Aorta (tissue), 5 donors: ENCODE measurements at places on chromosomes 1 and 21. TPM values are rescaled to one million over a fixed set of nuclear protein-coding genes. Genes with fewer than 3 reads are reported as not detected.

EPHX1 gene
- 57.6 TPM for total RNA-seq

NDC1 gene
- total RNA-seq, result 6.8 TPM

DNA sequence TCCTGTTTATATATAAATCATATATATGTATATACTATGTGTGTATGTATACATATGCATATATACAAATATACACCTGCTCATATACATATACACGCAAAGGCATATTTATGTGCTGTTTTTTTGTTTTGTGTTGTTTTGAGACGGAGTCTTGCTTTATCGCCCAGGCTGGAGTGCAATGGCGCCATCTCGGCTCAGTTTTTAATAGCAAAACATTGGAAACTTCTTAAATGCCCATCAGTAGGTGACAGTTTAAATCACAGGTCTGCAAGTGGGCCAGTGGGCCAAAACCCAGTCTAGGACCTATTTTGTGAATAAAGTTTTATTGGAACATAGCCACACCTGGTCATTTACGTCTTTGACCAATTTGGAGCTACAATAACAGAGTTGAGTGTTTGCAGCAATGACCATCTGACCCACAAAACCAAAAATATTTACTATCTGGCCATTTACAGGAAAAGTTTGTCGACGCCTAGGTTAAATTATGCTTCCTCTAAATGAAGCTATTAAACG is 132.3 kb downstream of the TOMM20 start:
- no peak for DNase-seq

OVAAL gene
- total RNA-seq, result not detected

- no peak for DNase-seq
These were observed 24.8 kb upstream of the GFI1 start for GRCh38 chr1:92511541-92511940.

DNA sequence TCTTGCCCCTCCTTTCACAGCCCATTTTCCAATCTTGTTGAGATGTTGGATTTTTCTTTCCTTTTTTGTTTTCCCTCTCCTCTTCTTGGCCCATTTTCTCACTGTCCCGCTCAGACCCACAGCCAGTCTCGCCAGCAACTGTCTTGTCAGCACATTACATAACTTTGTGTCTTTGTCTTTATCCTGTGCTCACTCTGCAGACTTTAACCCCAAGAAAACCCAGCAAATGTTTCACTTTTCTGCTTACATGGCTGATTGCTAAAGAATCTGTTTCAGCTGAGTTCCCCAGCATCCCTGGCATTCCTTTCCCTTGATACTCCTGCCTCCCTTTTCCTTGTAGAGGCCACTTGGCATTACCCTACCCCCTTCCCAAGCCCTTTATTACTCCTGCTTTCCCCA is 74.6 kb downstream of the ZNF648 start:
- no peak for DNase-seq

HPDL gene
- total RNA-seq, result not detected

GRCh38 chr1:25677193-25677773 is 60.7 kb downstream of the MAN1C1 start:
- DNase-seq, result no peak

DNA sequence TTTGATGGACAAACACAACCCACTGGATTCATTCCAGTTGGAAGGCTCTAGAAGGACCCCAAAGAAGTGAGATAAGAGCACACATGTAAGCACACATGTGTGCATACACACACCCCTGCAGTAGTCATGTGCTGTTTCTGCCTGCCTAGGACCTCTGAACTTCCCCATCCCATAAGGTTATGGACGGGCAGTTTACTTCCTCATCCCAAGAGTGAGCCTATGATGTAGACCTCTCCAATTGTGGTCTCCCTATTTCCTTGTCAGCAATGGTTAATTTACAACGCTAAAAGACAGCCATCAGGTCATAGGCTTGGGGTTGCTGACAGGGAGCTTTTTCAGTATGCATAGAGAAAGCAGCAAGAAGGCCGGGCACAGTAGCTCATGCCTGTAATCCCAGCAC is 15.4 kb upstream of the ADAR start:
- DNase-seq, result no peak

- no peak for DNase-seq
These were observed 187.6 kb upstream of the FAM78B start for GRCh38 chr1:166354406-166354805.

- no peak for DNase-seq
These were observed 106.7 kb upstream of the C21orf91 start for GRCh38 chr21:17925899-17926298.

GRCh38 chr1:115530407-115530806 is 111.4 kb upstream of the VANGL1 start:
- DNase-seq, result no peak

DNA sequence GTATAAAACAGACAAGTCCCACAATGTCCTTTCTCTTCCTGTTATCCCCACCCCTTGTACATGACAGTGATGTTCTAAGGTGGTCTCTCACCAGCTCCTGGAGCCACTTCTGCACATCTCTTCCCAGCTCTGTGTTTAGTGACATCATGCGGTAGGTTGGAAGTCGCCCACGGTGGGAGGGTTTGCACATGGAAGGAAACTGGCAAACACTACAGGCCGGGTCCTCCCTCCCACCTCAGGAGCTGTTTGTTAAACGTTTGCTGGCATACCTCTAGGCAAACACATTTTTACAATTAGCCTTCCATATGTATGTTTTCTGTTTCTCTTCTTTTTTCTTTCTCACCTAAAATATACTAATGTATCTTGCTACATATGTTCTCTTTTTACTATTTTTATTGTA is 107.4 kb downstream of the PCBP3 start:
- DNase-seq, result no peak

NMNAT2 gene
- 1.3 TPM for total RNA-seq

DNA sequence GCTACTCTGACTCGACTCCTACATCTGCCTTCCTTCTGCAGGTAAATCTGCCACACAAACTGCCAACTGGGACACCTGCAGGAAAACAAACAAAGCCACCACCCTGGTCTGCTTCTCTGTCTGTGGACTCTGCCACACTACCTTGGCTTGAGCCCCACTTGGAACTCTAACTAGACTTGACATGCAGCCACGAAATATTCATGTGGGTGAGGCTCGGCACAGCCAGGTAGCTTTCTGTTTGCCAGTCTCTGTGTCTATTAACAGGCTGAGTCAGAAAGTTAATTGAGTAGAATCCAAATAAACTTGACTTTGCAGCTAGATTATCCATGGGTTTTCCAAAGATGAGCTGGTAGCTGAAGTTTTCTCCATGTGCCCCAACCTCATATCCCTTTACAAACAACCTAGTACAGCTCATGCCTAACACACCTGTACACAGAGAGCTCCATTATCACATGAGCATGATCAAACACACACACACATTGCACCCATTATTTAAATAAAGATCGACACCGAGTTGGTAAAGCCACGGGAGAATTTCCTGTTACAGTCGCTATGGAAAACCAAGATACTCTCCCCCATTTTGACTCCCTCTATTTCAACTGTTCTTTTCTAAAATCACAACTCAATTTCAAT is 808 bp downstream of the C1orf116 start:
- DNase-seq, result no peak

ASTN1 gene
- 0.06 TPM for total RNA-seq

GRCh38 chr1:157403203-157403602 is 149.1 kb downstream of the FCRL5 start:
- no peak for DNase-seq

PCAT6 gene
- 1.7 TPM for total RNA-seq

OR2G6 gene
- total RNA-seq, result not detected

PDZK1 gene
- 1.2 TPM for total RNA-seq

GRCh38 chr1:171595324-171595723 is 26.7 kb upstream of the MYOCOS start:
- no peak for DNase-seq

DNA sequence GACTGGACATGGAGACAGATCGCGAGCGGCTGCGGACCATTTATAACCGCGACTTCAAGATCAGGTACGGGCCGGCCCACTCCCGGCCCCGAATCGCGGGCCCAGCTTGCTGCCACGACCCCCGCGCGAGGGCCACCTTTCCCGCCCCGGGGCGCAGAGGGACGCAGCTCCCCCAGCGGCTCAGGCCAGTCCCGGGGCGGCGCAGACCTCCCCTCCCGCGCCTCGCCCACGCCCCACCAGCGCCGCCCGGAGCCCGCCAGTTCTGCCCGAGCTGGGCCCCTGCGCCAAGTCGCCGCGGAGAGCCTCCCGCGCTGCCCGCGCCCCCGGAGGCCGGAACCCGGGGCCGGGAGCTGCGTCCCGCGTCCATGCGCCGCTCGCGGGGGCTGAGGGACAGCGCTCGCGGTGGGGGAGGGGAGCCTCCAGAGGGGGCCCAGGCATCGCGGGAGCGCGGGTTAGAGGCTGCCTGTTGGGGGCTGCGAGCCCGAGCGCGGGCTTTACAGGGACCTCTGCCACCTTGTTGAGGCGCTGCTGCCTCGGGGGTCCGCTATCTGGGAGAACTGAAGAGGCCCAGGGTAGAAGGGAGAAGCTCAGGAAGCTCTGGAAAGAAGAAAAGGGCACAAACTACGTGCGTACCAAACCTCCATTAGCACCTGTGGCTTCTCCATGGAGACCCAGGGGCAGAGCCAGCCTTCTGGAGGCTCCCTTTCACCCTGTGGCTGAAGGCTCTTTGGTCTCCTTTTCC is 698 bp downstream of the MOV10 start:
- DNase-seq, result peak; percentile 88

DNA sequence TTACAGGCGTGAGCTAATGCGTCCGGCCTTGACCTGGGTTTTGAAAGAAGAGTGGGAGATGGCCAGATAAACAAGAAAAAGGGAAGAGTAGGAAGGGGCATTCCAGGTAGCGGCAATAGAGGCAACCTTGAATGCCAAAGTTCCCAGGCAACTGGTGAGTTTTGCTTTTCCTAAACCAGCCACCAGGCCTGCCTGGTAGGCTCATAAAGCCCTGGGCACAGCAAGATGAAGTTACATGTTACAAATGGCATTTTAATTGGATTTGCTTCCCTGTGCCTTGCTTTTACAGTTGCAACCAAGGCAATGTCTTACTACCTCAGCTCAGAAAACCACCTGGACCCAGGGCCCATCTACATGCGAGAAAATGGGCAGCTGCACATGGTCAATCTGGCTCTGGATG is 5.5 kb downstream of the LRRC42 start:
- DNase-seq, result no peak

SPRR2F gene
- not detected for total RNA-seq

RAB3B gene
- 0.03 TPM for total RNA-seq

ISG15 gene
- 40.8 TPM for total RNA-seq

PHLDA3 gene
- 71.6 TPM for total RNA-seq

CYP4B1 gene
- total RNA-seq, result 3.4 TPM

REN gene
- total RNA-seq, result not detected

DNA sequence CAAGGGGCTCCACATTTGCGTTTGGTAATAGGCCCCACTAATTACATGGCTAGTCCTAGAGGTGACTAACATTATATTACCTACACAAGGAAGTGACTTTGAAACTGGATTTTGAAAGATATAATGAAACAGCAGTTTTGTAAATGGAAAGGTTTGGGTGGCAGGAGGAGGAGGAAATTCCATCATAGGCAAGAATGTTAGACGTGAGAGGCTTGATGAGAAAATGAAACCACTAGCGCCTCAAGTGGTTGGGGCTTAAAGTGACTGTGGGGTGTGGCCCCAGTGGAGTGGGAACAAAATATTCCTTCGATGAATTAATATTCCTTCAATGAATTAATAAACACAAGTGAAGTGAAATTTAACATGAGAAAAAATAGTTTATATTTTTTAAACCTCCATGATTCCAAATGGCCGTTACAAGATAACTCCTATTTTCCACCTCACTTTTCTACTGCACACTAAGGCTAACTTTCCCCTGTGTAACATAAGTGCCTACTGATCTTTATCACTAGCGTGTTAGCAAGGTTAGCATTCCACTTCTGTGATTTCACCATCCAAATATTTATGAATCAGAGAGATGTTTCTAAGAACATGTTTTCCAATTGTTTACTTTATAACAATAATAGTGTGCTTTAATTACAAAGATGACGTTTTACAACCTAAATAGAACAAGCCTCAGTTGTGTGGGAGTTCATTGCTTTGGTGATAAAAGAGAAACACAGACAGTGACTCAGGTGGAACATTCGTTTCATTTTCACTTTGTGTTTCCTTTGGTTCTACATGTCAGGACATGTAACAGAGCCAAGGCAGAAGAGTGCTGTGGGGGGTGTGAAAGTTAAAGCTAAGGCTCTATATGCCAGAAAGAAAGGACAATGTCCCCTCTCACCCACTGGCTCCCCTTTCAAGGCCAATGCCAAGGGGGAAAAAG is 12.5 kb upstream of the ATF3 start:
- no peak for DNase-seq

DNA sequence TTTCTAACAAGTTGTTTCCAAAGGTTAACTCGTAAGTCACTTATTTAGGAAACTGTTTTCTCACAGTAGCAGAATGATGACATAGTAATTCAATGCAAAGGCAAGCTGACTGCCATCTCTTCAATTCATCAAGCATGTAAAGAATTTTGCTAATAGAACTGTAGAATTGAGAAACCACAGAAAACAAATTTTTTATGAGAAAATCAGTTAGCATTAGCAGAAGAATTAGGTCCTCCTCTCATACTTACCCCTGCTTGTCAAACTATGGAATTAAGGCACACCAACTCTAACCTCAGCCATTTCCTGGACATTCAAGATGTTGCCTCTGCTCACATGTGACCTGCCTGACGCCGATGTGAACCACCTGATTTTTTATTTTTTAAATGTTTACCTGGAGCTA is 115.2 kb downstream of the LRRC40 start:
- DNase-seq, result no peak

- no peak for DNase-seq
These were observed 32.2 kb upstream of the GNG5 start for GRCh38 chr1:84538599-84538998.

- no peak for DNase-seq
These were observed 49.4 kb downstream of the ERG start for GRCh38 chr21:38448671-38449385.

DNA sequence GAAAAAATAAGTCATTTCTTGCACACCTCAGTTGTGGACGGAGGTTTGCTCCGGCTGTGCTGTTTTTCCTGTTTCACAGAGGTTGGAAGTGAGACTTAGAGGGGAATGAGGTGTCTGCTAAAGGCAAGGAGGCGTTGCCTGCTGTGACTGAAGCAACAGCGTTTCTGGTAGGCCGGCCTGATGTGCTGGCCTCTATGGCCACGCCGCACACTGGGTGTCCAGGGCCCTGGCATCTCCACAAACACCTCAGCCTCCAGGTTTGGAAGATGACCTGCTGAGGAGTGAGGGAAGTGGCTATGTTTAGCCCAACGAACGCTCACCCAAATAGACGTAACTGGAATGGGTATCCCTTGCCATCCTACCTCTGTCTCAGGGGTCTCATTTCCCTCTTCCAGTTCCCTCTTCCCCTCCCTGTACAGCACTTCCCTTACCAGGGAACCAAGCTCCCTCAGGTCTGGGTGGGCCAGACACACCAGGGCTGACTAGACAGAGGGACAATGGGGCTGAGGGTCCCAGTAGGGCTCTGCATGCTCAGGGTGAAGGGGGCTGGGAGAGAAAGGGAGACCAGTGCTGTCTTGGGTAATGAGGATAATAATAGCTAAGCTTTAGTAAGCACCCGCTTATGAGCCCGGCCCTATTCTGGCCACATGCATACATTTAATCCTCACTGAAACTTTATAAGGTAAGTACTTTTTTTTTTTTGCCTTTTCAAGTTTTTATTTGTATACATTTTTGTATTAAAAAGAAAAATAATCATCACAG is 11.9 kb downstream of the CACNA1S start:
- DNase-seq, result peak; percentile 28

NFIA gene
- total RNA-seq, result 139 TPM

MUTYH gene
- total RNA-seq, result 28.8 TPM

GRCh38 chr1:99829269-99829668 is 20.9 kb upstream of the AGL start:
- no peak for DNase-seq

- DNase-seq, result no peak
These were observed 93.1 kb downstream of the SLC16A1 start for GRCh38 chr1:112862753-112863426.
